H9 (cell line): ENCODE measurements at places on chromosomes 4 and X. TPM values are rescaled to one million over a fixed set of nuclear protein-coding genes. Genes with fewer than 3 reads are reported as not detected.

- no peak overlapping the region for H3K4me3 ChIP-seq
- H3K4me1 ChIP-seq = no peaks in the 10 kb centered on the region
- no peak for DNase-seq
- H3K36me3 ChIP-seq = no peaks in the 10 kb centered on the region
- H3K27ac ChIP-seq = no peak overlapping the region
Measured at GRCh38 chr4:10320130-10320529, 137.1 kb downstream of the ZNF518B start.

GRCh38 chr4:59455751-59456150 lies 1744.4 kb upstream of the ADGRL3 start:
- no peaks in the 10 kb centered on the region for H3K36me3 ChIP-seq
- H3K4me1 ChIP-seq = no peaks in the 10 kb centered on the region; the same call in 1 of the 2 replicates
- H3K27me3 ChIP-seq = no peaks in the 10 kb centered on the region
- DNase-seq = no peak

DNA sequence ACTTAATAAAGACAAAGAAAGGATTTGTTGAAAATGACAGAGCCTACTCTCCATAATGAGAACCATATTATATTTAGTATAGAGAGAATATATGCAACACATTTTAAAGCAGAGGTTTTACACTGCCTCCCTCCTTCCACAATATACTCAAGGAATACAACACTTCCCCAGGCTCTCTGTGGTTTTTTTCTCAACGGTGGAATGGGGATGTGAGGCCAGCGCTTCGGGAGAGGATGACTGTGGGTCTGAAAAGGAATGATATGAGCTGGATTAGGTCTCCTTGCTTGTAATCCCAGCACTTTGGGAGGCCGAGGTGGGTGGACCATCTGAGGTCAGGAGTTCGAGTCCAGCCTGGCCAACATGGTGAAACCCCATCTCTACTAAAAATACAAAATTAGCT lies 348.7 kb upstream of the KLF3 start:
- H3K27me3 ChIP-seq = no peaks in the 10 kb centered on the region
- peaks cover 3% of the 10 kb centered on the region for H3K4me1 ChIP-seq
- DNase-seq = no peak
- no peak overlapping the region for H3K27ac ChIP-seq
- H3K4me3 ChIP-seq = no peak overlapping the region

Gene GAB3
- 0.42 and 0.46 TPM in 2 replicates for total RNA-seq

Gene HS3ST1
- total RNA-seq = 0.04 and 0.20 TPM in 2 replicates
